Stimulated activated CD4-positive, alpha-beta T cell treated with anti-CD3 and anti-CD28 coated beads, Interleukin-15, amount 100 ng/mL, for 24 hours (primary cell): ENCODE measurements at places on chromosomes 3 and 15.

- DNase-seq, result peak; percentile 57
Observed at GRCh38 chr3:183825456-183826161, at the start of gene MAP6D1. TSS of gene MAP6D1 (minus strand) at chr3:183825577. CDS start at chr3:183825547, 30 bp downstream.

GRCh38 chr15:48682942-48683651, 37.6 kb upstream of the FBN1 start:
- no peak for DNase-seq

DNA sequence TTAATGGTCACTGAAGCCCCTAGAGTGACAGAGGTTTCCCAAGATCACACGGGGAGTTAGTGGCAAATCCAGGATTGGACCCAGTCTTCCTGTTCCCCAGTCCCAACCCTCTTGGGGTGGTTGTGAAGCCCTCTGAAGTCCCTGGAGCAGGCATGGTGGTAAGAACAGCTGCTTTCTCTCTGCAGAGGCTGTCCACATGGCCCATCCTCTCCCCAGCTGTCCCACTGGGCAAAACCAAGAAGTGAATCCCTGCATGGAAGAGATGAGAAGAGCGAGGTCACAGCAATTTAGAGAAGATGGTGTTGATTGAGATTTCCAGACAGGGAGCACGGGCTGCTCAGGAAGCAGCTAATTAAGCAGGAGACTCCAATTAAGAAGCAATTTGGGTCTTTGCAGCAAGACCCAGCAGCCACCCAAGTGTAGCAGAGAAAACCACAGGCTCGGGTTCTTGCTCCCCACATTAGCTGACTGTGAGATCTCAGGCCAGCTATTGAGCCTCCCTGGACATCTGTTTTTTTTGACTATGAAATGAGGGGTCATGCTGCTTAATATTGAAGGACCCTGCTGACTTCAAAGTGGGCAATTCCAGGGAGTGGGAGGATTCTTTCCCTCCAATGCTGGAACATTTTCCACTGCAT, 14.8 kb upstream of the HDAC11 start:
- DNase-seq, result no peak

DNA sequence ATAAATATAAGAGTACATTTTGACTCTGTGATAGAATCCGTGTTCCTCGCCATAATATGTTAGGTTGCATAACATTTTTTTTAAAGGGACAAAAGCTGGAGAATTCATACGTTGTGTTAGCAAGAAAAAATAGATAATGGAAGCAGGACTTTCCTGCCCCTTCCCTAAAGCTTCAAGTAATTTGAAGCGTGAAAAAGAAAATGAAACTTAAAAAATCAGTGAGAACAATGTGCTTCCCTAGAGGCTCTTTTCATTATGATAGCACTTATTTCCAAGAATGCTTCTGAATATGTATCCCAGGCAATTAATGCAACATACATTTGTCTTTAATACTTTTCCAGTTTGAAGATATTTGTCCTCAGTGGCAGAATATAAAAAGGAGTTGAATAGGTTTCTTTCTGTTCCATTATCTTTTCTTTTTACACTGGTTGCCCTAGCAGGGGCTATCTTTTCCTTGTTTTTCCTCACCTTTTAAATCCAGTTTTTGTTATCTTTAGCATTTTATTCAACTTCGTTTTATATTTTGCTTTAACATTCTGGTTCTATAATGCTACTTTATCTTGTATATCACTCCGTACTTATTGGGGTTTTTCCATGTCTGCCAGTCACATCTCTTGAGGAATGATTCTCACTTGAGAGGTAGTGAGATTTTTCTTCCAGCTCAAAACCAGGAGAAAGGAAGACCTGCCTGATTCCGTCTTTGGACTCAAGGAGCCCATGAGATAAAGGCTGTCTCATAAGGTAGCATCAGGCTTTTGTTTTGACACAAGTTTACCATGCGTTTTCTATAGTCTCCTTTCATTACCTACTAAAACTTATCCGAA, 113.8 kb downstream of the MBNL1 start:
- no peak for DNase-seq

DNA sequence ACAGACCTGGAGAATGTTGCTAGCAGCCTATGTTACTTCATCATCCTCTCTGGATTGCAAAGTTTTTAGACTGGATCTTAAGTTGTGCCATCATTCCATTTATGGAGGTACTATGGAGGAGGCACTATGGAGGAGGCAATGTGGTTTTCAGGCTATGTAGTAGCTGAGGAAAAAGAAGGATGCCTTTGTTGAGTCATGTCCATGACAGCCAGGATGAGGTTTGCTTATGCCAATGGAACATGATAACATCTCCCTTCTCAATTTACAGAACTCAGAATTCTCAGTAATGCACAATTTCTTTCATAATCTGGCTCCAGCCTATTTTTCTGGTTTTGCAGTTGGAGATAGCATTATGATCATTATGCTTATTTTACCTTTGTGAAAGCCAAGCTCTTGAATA, 65.9 kb upstream of the TMEM108 start:
- no peak for DNase-seq

DNA sequence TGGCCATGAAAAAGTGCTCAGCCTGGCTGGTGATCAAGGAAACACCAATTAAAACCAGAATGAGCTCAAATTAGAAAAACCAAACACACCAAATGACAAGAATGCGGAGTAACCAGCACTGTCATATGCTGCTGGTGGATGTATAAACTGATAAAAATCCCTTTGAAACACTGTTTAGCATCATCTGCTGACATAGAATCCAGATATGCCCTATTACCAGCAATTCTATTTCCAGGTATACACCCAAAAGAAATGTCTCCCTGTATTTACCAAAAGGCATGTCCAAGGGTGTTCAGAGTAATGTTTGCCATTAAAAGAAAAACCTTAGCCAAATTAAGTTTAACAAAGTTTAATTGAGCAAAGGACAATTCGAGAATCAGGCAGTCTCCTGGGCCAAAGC, 138.6 kb downstream of the FMN1 start:
- DNase-seq, result no peak

GRCh38 chr3:49723296-49723627, 489 bp downstream of the GMPPB start:
- peak; percentile 77 for DNase-seq

DNA sequence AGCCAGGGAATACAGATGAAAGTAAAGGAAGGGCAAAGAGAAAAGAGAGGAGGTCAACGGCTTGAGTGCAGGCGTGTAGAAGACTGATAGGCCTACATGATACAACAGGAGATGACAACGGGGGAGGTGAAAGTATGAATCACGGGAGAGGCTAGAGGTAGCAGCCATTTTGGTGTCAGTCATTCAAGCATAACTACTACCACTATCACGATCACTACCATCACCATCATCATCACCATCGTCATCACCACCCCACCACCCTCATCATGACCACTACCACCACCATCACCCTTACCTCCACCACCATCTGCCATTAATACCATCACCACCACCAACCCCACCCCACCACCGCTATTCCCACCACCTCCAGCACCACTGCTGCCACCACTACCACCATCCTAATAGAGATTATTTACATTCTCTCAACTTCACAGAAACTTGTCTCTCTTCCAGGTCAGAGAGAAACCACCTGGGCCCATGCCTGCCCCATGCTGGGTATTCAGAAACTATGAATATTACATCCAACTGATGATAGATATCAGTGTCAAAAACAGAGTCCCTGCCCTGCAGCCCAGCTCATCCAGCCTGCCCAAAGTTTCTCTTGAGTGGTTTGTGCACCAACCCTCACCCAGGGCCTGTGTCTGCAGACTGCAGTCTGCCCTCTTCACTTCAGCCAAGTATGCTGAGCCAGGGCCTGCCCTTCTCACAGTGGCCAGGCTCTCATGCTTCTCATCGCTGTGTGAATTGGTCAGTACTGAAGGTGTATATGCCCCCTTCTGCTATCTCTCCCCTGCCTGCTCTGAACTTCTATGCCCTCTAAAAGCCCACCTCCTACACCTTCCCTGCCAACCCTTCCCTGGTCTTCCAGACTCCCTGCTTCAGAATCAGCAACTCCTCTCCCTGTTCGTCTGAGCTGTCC, 215.6 kb upstream of the TLE3 start:
- no peak for DNase-seq

DNA sequence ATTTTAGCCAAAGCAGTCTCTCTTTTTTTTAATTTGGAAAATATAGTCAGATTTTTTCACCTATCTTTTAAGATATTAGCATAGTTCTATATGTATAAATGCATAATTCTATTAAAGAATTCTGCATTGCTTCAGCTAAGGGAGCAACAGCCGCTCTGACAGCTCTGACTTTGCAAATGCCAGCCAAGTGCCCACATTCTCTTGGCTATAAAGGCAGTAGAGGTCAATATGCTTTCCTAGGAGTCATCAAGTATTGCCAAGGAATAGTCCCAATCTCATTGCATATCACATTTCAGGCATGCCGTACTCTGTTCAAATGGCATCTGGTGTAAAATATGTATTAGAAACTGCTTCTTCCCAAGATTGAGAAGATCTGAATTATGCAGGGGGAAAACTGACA, 161.4 kb downstream of the RPLP1 start:
- DNase-seq, result no peak

GRCh38 chr3:143581972-143582722, 266.1 kb downstream of the SLC9A9 start:
- DNase-seq, result no peak

GRCh38 chr3:183439515-183439914, 11.1 kb upstream of the MCF2L2 start:
- no peak for DNase-seq

DNA sequence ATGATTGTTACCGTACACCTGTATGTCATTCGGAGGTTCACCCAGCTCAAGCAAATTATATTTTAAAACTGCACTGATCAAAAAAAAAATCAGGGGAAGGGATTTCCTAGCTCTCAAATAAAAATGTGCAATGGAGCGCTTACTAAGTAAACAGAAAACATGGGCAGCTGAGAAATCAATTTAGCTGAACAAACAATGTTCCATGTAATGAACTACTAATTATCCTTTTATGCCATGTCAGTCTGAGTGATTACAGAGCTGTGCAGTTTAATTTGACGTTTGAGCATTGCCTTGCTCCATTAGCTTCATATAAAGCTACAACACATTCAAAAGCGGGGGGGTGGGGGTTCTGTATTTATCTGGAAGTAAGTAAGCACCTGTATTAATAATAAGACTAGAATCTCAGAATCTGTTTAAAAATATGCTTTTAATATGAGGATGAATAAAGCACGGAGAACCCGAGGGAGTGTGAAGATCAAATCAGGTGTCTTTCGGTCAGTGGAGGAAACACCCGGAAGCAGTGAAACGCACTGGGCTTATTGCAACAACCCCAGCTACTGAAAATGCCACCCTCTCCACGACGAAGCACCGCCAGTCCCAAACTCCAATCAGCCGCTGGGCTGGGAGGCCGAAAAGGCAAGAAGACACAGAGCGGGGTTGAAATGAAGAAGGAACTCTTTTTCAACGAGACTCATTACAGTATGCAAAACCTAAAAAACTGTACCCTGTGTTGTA, 196.5 kb upstream of the ATP11B start:
- DNase-seq, result no peak

- DNase-seq, result no peak
Observed at GRCh38 chr15:62052713-62053112, 7.5 kb downstream of the VPS13C start.

DNA sequence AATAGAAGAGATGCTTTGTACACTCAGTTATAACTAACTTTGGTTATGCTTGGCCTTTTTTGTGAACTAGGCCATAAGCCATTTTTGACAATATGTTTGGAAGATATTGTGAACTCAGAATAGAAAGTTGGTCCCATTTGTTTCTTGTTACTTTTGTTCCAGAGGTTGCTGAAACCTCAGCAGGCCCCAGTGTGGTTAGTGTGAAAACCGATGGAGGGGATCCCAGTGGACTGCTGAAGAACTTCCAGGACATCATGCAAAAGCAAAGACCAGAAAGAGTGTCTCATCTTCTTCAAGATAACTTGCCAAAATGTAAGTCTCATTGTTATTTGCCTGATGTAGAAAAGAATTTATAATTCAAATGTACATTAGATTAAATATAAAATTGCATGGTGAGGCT, 5.7 kb downstream of the ALAS1 start:
- DNase-seq, result no peak

DNA sequence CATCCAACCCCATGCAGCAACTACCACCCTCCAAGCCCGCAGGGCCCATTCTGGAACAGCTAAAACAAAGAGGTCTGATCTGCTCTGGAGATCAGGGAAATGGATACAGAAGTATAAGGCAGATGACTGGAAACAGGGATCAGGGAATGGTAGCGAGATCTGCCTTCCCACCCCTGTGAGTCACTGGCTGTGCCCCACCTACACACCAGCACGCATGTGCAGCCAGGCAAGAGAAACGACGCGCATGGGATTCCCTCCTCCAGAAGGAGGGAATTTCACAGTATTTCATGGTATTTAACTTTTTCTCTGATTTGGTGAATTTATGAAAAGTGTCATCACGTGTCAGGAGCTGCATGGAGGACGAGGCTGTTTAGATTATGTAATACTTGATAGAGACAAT, 116.7 kb downstream of the ARRDC4 start:
- DNase-seq, result no peak

GRCh38 chr15:28101201-28101600, 2.1 kb upstream of the OCA2 start:
- DNase-seq, result no peak

DNA sequence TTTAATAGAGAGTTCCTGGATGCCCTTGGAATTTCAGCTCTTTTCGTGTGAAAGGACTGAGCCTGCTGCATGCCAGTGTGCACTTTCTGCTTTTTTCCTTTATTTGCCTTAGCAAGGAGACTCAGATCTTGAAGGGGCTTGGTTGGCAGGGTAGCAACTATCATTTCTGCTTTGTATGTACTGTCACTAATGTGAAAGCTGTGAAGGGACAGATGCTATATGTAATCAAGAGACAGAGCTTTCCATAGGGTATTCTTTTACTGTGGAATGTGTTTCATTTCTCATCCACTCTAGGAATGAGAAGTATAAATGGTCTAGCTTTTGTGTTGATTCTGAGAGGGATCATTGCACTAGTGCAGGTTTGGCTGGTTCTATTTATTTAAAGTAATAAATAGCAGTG, 332.5 kb upstream of the MANF start:
- DNase-seq, result no peak

DNA sequence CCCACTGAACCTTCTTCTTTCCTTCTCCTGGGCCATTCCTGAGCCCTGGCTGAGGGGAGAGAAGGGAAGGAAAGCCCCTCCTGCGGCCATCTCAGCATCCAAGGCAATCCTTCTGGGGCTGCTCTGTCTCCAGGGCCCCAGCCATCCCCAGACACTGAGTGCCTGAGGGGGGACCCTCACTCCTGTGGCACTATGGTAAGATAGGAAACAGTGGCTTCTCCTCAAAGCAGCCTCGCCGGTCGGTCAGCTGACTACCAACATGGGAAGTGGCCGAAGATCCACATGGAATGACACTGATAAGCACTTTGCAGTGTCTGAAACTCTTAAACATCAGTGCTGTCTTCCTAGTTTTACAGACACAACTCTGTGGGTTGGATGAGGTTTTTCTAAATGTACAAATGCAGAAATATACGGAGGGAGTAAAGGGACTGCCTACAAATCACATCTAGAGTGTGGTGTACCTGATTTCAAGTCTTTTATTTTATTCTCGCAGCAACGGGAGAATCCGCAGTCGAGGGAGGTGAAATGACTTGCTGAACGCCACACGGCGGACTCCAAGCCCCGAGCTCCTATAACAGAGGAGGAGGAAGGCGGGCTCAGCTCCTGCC, 973 bp upstream of the ITPKA start:
- no peak for DNase-seq

- DNase-seq, result no peak
Observed at GRCh38 chr3:71245971-71246880, 337.3 kb downstream of the FOXP1 start.

- DNase-seq, result no peak
Observed at GRCh38 chr3:59406943-59407342, 357.1 kb upstream of the CFAP20DC start.
